Colonic mucosa (tissue), 4 donors: ENCODE measurements at places on chromosomes 11 and 22. TPM values are rescaled to one million over a fixed set of nuclear protein-coding genes. Genes with fewer than 3 reads are reported as not detected.

TRIM64C gene
- not detected for total RNA-seq

PNPLA5 gene
- total RNA-seq: not detected

- no peak for DNase-seq
- no peak overlapping the region for H3K27ac ChIP-seq
- H3K36me3 ChIP-seq: no peaks in the 10 kb centered on the region
Observed at GRCh38 chr11:17986007-17986710, 26.7 kb downstream of the SERGEF start.

SCN4B gene
- total RNA-seq: 1.5 TPM

GRCh38 chr11:77450227-77450626, 23.7 kb downstream of the PAK1 start:
- H3K36me3 ChIP-seq: no peaks in the 10 kb centered on the region
- no peak overlapping the region for H3K4me3 ChIP-seq
- no peak overlapping the region for H3K27ac ChIP-seq
- DNase-seq: no peak
- H3K27me3 ChIP-seq: no peaks in the 10 kb centered on the region

DNA sequence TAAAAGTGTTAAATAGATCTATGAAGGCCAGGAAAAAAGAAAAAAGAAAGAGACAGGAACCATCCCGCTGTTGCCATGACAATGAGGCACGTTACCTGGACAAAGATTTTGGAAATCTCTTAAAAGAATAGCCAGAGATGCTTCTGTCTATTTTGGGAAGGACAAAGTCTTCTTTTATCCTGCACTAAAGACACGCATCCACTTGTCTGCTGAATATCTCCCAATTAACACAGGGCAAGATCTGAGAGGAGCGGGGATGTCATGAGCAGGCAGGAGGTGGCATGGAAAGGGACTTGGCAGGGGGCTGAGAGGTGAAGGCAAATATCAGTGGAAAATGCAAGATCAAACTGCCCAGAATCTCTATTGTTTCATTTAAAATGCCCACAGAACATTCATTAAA, 153.8 kb upstream of the BLID start:
- H3K27ac ChIP-seq: no peak overlapping the region
- no peaks in the 10 kb centered on the region for H3K27me3 ChIP-seq
- no peak for DNase-seq

GRCh38 chr11:73003088-73003487, 139.0 kb downstream of the FCHSD2 start:
- no peaks in the 10 kb centered on the region for H3K4me1 ChIP-seq
- no peak overlapping the region for H3K27ac ChIP-seq
- DNase-seq: no peak
- H3K27me3 ChIP-seq: no peaks in the 10 kb centered on the region
- no peaks in the 10 kb centered on the region for H3K36me3 ChIP-seq

GRCh38 chr11:36586543-36586942, 7.8 kb upstream of the IFTAP start:
- no peak overlapping the region for H3K4me3 ChIP-seq
- DNase-seq: no peak
- no peaks in the 10 kb centered on the region for H3K36me3 ChIP-seq
- H3K27me3 ChIP-seq: no peaks in the 10 kb centered on the region
- H3K4me1 ChIP-seq: no peaks in the 10 kb centered on the region

DNA sequence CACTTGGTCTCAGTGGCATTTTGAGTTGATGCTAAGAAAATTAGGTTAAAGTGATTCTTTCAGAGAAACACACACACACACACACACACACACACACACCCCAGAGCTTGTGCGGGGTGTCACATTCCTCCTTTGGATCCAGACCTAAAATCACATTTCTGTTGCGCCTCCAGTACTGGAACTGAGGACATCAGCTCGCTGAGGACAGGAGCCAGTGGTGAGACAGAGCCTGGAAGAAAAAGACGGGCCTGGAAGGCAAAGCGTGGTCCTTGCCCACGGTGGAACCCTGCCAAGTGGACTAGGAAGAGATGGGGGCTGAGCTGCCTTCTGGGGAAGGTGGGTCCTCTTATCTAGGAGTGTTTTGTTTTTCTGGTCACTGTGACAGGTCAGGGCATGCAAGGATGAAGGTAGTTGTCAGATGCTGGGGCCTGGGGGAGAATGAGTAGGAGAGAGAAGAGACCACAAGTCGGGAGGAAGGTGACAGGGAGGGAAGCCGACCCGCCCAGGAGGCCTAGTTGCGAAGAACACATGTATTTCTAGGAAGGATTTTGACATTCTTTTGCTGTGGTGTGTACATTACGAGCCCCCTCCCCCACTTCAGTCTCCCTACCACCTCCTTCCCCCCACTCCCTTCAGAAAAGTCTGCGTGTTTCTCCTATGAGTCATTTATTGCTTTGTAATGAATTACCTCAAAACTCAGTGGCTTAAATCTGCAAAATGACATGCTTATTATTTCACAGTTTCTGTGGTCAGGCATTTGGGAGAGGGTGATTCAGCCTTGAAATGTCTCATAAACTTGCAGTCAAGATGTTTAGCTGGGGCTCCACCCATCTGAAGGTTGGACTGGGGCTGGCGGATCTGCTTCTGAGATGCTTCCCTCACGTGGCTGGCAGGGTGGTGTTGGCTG, 4.8 kb upstream of the ELFN2 start:
- no peaks in the 10 kb centered on the region for H3K36me3 ChIP-seq
- DNase-seq: no peak
- peaks cover 19% of the 10 kb centered on the region for H3K27me3 ChIP-seq
- no peak overlapping the region for H3K4me3 ChIP-seq

PDGFB gene
- 5.6 TPM for total RNA-seq

C11orf65 gene
- total RNA-seq: 0.50 TPM

PNPLA3 gene
- 1.6 TPM for total RNA-seq

DNA sequence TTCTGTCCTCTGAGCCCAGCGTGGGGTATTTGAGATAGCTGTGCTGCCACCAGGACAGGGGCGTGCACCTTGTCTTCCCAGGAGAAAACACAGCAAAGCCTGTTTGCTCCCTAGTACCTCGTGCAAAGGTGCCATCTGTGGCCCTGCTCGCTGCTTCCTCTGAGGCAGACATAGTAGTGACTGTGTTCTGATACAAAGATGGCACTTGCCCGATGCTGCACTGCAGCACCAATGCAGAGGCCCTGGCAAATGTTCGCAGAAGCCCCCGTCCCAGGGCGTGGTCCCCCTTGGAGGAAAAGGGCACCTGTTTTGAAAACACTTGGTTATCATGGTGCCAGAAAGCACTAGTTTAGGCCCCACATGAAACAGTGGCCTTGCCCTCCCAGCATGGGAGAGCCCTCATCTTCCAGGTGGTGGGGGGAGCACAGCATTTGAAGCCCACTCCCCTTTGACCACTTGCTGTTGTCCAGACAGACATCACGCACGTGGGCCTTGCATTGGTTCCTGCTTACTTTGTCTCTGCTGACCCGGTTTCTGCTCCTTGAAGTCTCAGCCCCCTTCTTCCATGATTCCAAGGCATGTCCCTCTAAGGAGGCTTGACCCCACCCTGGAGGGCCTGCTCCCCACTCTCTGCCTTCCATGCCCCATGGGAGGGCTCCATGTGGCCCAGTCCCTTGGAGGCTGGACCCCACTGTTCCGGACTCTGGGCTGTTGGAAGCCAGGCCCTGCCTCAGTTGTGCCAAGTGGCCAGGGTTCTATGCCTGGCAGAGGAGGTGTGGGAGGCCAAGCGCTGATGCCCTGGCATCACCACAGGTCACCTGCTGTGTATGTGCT, 109.4 kb downstream of the KCNQ1OT1 start:
- DNase-seq: no peak
- no peaks in the 10 kb centered on the region for H3K27me3 ChIP-seq
- no peaks in the 10 kb centered on the region for H3K4me1 ChIP-seq
- H3K4me3 ChIP-seq: no peak overlapping the region

LRRN4CL gene
- total RNA-seq: 3.3 TPM

MPZL3 gene
- 27.8 TPM for total RNA-seq

GRCh38 chr11:18907391-18907790, 31.8 kb downstream of the MRGPRX1 start:
- no peak overlapping the region for H3K27ac ChIP-seq
- no peaks in the 10 kb centered on the region for H3K4me1 ChIP-seq
- H3K36me3 ChIP-seq: no peaks in the 10 kb centered on the region
- no peaks in the 10 kb centered on the region for H3K27me3 ChIP-seq

GRCh38 chr11:65478388-65479183, 20.3 kb upstream of the MALAT1 start:
- peak; percentile 63 for DNase-seq
- peaks cover 11% of the 10 kb centered on the region for H3K4me1 ChIP-seq
- peak overlapping the region; percentile 98 for H3K27ac ChIP-seq
- no peaks in the 10 kb centered on the region for H3K36me3 ChIP-seq
- H3K4me3 ChIP-seq: peak overlapping the region; percentile 60

OR5P2 gene
- total RNA-seq: not detected

GRCh38 chr22:48827904-48828555, 999.6 kb downstream of the BRD1 start:
- H3K27ac ChIP-seq: no peak overlapping the region
- no peak overlapping the region for H3K4me3 ChIP-seq
- H3K4me1 ChIP-seq: no peaks in the 10 kb centered on the region
- no peaks in the 10 kb centered on the region for H3K27me3 ChIP-seq

CD3E gene
- total RNA-seq: 5.7 TPM

OR56A1 gene
- not detected for total RNA-seq

DNA sequence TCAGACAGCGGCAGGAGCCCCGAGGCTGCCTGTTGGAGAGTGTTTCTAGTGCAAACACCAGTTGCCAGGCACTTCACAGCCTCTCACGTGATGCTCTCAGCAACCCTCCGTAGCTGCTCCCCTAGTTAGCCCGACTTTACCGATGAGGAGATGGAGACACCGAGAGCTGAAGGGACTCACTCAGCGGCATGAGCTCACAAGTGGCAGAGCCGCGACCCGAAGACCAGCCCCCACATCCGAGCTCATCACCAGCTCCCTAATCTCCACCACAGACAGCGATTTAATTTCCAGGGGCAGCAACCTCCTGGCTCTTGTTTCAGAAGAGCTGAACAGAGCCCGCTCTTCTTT, 28.7 kb upstream of the RTL6 start:
- no peaks in the 10 kb centered on the region for H3K4me1 ChIP-seq
- no peak overlapping the region for H3K4me3 ChIP-seq
- H3K27ac ChIP-seq: no peak overlapping the region
- H3K36me3 ChIP-seq: no peaks in the 10 kb centered on the region
- no peaks in the 10 kb centered on the region for H3K27me3 ChIP-seq
- no peak for DNase-seq

GRCh38 chr22:45879552-45879949, 97.4 kb downstream of the WNT7B start:
- H3K36me3 ChIP-seq: no peaks in the 10 kb centered on the region
- DNase-seq: no peak
- H3K4me3 ChIP-seq: no peak overlapping the region
- no peaks in the 10 kb centered on the region for H3K4me1 ChIP-seq
- H3K27ac ChIP-seq: no peak overlapping the region
- peaks cover 23% of the 10 kb centered on the region for H3K27me3 ChIP-seq

TMPRSS4 gene
- total RNA-seq: 344 TPM

DNA sequence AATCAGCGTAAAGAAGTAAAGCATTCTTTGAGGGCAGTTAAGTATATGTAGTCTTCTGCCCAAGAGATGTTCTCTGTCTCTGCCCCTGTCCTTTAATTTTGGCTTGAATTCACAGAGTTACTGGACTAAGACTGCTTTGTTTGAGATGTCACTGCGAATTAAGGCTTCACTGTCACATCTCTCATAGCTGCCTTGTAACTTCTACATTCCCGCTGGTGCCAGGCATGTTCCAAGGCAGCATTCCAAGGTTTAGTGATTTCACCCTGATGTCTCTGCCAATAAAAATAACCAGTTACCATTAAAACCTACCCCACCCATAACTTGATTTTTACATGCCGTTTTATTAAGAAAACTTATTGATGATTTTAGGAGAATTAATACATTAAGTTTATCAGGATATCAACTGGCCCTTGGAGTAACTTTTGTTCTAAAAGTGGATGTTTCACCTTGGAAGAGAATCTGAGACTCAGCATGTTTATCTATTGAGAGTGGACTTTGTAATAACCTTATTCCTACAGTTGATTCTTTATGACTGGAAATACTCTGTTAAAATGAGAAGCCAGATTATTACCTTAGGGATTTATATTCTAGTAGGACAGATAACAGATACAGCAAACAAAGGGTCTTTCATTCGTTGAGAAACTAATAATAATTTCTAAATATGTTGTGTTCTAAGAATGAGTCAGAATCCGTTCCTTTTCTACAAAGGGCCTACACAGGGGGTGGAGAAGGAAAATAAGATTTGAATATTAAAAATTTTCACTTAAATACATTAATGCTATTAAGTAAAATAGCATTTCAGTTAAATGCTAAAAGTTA, 110.2 kb downstream of the UVRAG start:
- peak overlapping the region; percentile 46 for H3K27ac ChIP-seq
- no peak overlapping the region for H3K4me3 ChIP-seq
- no peaks in the 10 kb centered on the region for H3K27me3 ChIP-seq
- peaks cover 6% of the 10 kb centered on the region for H3K4me1 ChIP-seq
- H3K36me3 ChIP-seq: no peaks in the 10 kb centered on the region
- no peak for DNase-seq

DNA sequence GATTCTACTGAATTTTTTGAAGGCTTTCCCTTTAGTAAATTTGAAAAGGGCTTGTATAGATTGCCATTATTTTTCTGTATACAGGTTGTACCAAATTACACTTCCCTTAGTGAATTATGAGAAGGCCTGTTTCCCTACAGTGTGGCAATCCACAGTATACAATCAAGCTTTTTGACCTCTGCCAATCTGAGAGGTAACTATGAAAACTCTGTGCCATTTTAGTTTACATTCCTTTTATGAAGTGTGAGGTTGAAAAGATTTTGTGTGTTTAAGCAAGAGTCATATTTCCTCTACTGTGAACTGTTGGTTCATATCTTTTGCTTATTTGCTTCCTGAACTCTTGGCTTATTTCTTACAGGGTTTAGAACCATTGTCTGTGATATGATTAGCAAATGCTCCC, 432.5 kb downstream of the KCNA4 start:
- H3K27me3 ChIP-seq: no peaks in the 10 kb centered on the region
- no peaks in the 10 kb centered on the region for H3K36me3 ChIP-seq
- H3K4me1 ChIP-seq: no peaks in the 10 kb centered on the region
- DNase-seq: no peak

SLC6A5 gene
- total RNA-seq: not detected

DNA sequence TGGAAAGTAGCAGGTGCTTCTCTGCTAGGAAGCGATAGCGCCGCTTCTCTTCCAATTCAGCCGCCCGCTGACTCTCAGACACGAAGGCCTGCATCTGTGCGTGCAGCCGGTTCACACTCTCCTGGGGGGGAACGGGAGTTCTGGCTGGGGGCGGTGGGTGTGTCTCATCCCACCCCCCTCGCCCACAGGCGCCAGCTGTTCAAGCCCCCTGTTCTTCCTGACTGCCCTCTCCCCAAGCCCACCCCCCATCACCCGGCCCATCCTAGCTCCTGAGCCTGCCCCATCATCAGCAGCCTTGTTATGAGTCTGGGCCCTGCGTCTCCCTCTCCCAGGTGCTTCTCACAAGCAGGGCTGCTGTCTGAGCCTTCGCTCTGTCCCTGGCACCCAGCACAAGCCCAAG, 13.1 kb upstream of the SLC16A8 start:
- no peaks in the 10 kb centered on the region for H3K27me3 ChIP-seq
- no peaks in the 10 kb centered on the region for H3K4me1 ChIP-seq
- H3K4me3 ChIP-seq: no peak overlapping the region
- no peak overlapping the region for H3K27ac ChIP-seq
- no peak for DNase-seq

LSP1 gene
- 23.0 TPM for total RNA-seq

RAG1 gene
- 1.5 TPM for total RNA-seq

GRCh38 chr11:82675838-82676237, 57.8 kb downstream of the FAM181B start:
- H3K27me3 ChIP-seq: no peaks in the 10 kb centered on the region
- DNase-seq: no peak
- H3K4me3 ChIP-seq: no peak overlapping the region
- no peaks in the 10 kb centered on the region for H3K4me1 ChIP-seq
- no peak overlapping the region for H3K27ac ChIP-seq

RAC2 gene
- 27.4 TPM for total RNA-seq

ME3 gene
- 13.8 TPM for total RNA-seq
